ENCODE measurements at places on chromosomes 1 and 21.

- peak; percentile 23 for DNase-seq
These were observed 235.9 kb downstream of the FAM72C start for GRCh38 chr1:143735764-143736461.

- peak; percentile 91 for DNase-seq
These were observed 996 bp upstream of the ZZZ3 start for GRCh38 chr1:77683160-77684148.

DNA sequence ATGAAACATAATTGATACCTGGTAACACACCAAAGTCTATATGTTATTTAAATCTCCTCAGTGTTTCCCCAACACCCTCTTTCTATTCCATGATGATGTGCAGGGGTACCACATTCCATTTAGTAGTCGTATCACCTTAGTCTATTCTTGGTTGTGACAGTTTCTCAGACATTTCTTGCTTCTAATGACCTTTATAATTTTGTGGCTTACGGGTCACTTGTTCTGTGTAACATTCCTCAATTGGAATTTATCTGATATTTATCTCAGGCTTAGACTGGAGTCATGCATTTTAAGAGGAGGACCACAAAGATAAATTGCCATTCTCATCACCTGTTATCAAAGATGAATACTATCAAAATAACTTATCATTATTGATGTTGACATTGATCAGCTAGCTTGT, 679.6 kb downstream of the USP25 start:
- no peak for DNase-seq

- DNase-seq: no peak
These were observed 25.3 kb downstream of the YARS1 start for GRCh38 chr1:32791881-32792280.

- no peak for DNase-seq
These were observed 349.0 kb upstream of the NCAM2 start for GRCh38 chr21:20649231-20649630.

DNA sequence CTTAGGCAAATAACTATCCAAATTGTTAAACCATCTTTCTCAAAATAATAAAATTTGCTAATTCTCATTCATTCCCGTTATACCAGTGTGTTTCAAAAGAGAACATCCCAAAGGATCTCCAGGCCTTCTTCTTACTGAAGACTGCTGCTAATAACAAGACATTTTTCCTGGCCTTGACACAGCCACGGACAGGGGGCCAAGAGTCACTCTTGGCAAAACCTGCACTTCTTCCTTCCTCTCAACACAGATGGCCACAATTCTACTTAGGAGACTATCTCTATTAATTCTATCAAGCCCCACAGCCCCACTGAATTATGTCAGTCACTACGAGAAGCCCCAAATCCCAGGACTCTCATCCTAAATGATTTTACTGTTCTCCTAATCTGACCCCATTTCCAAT, 86.0 kb downstream of the EVI5 start:
- no peak for DNase-seq

DNA sequence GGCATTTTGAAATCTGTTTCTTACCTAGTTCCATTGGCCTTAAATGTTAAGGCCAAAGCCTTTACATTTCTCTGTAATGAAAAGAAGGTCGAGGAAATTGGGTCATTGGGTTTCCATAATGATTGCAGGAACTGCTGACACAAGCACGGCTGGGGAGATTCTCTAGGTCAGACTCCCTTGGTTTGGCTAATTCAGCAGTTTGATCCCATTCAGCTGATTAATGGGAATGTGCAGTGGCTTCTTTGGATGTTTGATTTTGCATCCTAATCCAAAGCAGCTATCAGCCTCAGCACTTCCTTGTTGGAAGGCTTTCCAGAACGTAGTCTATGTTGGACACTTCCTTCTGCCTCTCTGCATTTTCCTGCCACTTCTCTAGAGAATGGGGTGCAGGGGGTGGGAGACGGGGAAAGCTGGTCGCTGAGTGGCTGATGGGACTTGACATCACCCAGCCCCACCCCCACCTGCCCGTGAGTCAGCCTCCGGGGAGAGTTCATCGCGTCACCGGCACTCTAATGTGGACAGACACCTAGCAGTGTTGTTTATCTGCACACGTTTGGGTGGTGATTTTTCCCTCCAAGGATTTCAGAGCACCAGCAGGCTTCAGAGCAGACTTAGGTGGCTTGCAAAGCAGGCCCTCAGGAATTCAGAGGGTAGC, 5.4 kb downstream of the PSEN2 start:
- no peak for DNase-seq

GRCh38 chr1:6198646-6199297, 623 bp downstream of the RPL22 start:
- peak; percentile 25 for DNase-seq
